ENCODE measurements at places on chromosomes 11 and 22.

DNA sequence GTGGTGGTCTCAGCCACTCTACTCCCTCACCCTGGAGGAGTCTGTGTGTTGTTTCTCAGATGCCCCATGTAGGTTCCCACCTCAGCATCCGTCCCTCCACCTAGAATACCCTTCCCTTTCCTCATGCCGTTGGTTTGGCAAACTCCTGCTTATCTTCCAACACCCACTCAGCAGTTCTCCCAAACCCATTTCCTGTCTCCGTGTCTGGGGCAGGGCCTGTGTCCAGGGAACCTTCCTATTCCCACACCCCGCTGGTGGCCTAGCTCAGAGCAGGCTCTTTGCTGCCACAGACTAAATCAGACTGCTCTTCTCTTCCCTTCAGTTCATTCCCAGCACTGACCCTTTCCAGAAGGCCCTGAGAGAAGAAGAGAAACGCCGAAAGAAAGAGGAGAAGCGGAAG lies 7.5 kb upstream of the SREBF2 start:
- peak; percentile 61 for DNase-seq

DNA sequence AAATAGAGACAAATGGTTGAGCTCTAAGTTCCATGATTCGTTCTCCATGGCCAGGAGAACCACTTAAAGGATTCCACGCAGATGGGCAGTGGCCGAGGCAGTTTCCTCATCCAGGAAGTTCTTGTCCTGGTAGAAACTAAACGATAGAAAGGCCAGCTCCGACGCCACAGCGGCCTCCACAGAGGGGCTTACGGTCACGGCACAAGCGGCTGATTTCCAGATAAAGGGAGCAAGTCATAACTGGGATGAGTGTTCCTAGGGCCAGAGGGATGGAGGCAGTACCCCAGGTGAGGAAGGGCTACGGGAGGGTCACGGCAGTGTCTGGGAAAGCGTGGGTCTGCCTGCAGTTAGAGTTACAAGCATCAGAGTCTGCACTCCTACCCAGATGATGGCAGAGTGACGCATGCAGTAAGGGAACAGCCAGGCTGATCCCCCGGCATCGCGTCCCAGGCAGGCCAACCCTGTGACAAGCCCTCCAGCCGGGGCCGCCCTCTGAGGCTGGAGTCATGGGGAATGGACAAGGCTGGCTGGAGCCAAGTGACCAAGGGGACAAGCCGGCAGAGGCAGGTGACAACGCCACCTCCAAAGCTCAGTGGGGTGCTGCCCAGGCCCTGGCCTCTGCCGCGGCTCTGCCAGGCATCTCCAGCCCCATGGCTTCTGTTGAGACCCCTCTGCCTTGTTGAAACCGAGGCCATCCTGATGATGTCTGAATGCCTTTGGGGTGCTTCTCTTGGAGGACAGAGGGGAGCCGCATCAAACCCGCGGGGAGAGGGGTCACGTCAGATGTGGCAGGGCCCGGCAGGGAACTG lies 475.1 kb downstream of the BRD1 start:
- DNase-seq: no peak

DNA sequence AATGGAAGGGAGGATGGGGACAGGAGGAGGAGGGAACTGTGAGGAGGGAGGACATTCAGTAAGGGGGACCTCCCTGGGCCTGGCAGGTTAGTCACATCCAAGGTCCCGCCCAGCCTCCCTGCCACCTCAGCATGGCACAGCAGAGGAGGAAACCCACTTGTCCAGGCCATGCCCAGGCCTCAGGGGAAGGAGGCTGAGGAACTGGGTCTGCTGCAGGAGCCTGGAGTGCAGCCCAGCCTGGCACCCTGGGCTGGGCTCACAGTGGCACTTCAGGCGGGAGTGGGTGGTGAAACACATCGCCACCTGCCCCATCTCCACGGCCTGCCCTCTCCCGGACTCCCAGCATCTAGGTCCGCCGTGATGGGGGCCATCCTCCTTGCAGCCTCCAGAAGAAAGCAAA lies 17.2 kb upstream of the KLHL35 start:
- no peak for DNase-seq

- DNase-seq: peak; percentile 44
Measured at GRCh38 chr11:83070731-83071566, 748 bp downstream of the RAB30 start.
